ENCODE measurements at places on chromosomes 3 and 15.

DNA sequence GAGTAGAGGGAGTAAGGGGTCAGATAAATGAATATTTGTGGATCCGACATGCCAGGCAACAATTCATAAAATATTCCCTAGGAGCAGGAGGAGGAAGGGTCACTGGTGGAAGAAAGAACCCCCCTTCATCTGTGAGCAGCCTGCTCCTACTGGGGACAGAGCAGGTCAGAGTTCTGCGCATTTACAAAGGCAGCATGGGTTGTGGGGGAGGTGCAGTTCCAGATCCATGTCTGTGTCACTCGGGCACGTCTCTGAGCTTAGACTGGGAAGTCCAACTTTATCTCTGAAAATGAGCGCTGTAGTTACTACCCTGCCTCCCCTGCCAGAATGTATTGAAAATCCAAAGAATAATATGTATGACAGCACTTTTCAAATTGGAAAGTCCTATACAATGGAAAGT is 115.2 kb downstream of the GABRG3 start:
- no peak for DNase-seq

DNA sequence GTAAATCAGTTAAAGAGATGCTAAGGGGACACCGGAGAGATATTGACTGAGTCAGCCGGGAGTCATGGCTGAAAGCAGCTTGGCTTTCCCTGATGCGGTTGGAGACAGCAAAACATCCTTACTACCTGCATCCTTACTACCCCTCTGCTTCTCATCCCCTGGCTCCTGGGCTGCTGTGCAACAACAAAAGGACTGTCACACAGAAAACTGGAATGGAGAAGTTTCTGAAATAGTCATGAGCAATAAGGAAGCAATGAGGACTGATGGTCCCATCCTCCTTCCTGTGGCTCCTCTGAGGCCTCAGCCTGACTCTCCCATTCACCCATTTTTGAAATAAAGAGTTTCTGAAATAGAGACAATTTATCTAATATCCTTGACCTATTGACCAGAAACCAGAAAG is 1.1 kb downstream of the HCLS1 start:
- no peak for DNase-seq

DNA sequence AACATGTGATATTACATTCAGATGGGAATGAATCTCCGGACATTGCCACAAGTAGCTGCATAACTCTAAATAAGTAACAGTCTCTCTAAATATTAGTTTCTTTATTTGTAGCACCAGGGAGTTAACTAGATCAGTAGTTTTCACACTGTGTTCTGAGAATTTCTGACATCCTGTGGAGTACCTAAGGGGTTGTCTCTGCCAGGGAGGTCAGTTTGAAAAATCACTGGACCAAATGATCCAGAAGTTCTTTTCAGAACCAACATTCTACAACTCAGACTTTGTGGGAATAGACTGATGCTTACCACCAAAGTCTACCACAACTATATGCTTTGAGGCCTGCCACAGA is 9.0 kb upstream of the ILDR1 start:
- no peak for DNase-seq

DNA sequence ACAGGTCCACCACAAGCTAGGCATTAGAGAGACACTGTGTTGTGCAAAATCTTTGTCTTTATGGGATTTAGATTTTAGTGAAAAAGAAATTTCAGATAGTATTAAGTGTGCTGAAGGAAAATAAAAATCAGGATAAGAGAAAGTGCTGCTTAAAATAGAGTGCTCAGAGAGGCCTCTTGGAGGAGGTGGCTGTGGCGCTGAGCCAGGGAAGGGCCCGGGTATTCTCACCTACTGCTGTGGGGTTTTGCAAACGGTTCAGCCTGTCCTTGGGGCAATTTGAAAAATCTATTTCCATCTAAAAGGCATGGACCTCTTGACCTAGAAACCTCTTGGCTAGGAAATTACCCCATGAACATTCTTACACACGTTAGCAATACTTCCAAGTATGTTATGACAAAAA is 267.7 kb downstream of the TJP1 start:
- no peak for DNase-seq

GRCh38 chr3:157368171-157368570 is 68.5 kb upstream of the PTX3 start:
- no peak for DNase-seq

DNA sequence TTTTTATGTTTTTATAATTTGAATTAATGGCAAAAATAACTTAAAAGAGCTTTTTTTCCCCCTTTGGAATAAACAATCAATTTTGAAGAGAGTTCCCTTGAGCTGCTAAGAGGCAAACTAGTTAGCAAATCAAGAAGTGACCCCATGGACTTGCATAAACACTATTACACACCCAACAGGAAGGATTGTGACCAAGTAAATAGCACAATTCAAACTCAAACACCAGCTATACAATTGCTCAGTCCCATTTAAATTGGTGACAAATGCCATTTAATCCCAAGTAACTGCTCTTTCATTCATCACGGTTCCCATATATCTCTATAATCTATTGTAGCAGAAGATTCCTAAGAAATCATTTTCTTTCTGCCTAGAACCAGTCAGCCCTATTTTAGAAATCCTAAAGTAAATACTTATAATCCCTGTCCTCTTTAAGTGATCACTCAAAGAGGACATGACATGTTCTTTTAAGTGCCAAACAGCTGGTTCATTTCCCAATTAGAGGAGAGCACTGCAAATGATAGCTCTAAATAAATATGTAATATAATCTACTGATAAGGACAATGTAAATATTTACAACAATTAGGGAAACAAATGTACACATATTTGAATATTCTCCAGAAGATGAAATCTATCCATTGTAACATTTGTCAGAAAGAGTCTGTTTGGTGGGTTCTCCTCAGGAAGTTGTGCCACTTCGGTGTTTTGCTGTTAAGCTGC is 137.8 kb upstream of the ADAMTS9 start:
- DNase-seq = no peak

DNA sequence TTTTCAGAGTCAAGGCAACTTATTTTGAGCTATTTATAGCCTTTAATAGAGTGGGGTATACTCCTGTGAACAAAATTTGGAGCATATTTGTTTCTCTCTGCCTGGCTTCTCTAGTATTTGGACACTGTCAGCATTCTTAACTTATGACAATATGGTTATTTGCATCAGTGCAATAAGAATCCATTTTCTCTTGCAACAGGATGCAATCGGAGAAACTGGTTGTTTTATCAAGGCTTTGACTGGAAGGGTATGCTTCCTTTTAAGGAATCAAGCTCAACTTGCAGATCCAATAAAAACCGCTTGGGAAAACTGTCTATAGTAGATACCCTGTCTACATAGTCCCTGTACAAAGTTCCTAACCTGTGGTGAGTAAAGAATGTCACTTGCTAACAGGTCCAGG is 106.7 kb downstream of the DPH6 start:
- DNase-seq = no peak

DNA sequence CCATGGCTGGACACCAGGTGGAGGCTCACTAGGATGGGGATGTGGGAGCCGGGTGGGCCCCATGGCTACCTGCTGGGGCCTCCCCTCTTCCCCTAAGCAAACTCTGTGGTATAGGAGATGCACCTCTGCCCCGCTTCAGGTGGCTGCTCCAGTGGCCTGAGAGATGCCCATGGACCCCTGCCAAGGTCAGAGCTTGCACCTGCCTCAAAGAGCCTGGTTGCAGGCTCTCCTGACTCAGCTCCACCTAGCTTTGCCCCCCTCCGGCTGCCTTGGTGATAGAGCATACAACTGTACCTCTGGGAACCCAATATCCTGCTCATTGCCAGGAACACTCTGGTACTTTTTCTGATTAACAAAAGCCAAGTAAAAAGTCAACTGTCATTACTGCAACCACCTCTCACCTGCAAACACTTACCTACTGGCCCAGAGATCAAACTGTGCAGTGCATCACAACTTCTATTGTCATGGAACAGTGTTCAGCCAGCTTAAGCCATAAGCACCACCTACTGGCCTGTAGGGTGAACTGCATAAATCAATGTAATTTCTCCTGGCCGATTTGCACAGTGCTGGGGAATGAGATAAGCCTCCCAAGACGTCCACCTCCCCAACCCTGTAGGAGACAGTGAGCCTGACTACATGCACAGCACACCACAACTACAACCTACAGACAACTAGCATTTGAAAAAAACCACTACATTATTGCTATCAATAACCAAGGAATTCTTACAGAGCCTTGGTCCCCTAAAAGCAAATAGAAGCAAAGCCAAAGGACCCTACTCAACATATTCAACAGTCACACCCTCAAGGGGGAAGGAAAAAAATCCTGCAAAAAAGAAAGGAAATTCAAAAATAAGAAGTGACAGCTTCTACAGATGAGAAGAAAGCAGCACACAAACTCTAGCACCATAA is 352.4 kb upstream of the ARHGEF26 start:
- DNase-seq = peak; percentile 62

DNA sequence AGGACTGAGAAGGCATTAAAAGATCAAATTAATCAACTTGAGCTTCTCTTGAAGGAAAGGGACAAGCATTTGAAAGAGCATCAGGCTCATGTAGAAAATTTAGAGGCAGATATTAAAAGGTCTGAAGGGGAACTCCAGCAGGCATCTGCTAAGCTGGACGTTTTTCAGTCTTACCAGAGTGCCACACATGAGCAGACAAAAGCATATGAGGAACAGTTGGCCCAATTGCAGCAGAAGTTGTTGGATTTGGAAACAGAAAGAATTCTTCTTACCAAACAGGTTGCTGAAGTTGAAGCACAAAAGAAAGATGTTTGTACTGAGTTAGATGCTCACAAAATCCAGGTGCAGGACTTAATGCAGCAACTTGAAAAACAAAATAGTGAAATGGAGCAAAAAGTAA is 149.7 kb upstream of the LRRFIP2 start:
- DNase-seq = no peak

GRCh38 chr3:127135241-127136023 is 57.5 kb upstream of the PRR23E start:
- DNase-seq = no peak

GRCh38 chr3:126955004-126955790 is 27.7 kb upstream of the PLXNA1 start:
- DNase-seq = no peak

DNA sequence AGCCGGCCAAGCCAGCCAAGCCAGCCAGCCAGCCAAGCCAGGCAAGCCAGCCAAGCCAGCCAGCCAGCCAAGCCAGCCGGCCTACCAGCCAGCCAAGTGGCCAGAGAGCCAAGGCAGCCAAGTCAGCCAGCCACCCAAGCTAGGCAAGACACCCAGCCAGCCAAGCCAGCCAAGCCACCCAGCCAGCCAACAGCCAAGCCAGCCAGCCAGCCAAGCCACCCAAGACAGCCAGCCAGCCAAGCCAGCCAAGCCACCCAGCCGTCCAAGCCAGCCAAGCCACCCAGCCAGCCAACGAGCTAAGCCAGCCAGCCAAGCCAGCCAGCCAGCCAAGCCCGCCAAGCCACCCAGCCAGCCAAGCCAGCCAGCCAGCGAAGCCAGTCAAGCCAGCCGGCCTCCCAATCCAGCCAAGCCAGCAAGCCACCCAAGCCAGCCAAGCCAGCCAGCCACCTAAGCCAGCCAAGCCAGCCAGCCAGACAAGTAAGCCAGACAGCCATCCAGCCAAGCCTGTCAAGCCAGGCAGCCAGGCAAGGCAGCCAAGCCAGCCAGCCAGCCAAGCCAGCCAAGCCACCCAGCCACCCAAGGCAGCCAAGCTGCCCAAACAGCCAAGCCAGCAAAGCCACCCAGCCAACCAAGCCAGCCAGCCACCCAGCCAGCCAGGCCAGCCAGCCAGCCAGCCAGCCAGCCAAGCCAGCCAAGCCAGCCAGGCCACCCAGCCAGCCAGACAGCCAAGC is 200.5 kb downstream of the GOLGA6L6 start:
- peak; percentile 55 for DNase-seq

DNA sequence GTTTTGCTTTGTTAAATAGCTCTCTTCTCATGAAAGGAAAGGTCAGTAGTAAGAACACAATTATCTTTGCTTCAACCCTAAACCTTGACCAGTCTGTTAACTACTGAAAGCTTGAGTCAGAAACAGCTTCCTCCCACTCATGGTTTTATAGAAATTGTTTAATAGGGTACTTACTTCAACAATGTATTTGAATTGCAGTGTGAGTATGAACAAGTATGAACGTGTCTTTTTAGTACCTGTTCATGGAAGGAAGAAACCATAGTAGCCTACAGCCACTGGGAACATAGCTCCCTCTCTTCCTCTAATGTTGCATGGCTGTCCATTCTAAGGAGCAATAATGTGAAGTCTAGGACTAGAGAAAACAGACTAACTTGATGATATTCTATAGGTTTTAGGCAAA is 311.0 kb downstream of the MCTP2 start:
- no peak for DNase-seq

DNA sequence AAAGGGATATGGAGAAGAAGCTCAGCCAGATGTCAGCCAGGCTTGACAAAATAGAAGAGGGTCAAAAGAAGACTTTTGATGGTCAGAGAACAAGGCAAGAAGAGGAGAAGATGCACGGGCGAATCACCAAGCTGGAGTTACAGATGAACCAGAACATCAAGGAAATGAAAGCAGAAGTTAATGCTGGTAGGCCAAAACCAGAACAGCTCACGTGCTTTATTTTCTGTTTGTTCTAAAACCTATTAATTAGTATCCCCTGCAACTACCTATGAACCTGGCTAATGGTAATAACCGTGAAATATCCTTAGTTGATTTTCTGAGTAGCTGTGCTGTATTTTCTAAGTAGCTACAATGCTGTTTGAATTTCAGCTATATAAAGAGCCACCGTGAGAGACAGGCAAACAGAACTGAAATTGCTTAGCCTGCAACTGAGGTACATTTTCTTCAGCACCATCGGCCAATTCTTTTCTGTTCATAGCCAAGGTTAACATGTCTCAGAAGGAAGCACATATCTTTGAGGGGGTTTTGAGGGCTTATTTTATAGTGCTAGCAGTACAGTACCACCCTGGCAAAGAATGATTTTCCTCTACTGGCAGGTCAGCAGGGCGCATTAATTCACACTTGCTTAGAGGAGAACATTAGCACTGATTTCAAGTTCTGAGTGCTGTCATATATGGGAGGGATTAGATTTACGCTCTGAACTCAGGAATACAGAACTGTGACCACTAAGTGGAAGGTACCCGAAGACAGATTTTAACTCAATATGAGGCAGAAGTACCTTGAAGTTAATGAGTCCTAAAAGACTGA is 78.9 kb downstream of the FAM81A start:
- DNase-seq = no peak

- no peak for DNase-seq
Observed at GRCh38 chr15:87228460-87228859, 1028.1 kb downstream of the NTRK3 start.

DNA sequence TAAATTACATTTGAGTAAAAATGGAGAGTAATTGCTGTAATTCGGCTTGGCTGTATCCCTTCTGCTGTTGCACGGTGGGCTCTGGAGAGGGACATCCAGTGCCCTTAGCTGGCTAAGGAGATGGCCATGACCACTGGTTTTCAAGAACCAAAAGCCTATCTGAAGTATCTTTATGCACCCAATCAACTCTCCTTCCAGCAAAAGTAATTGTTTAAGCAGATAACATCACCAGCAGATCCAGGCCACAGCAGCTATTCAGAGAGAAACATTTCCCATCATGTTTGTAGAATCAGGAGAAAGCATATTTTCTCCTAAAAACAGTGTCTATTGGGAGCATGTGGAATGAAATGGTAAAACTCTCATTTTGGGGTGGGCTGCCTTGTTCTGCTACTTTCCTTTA is 514.5 kb upstream of the RGMA start:
- DNase-seq = no peak

- no peak for DNase-seq
Observed at GRCh38 chr3:17257269-17257668, 372.5 kb downstream of the PLCL2 start.
